Activated CD4-positive, alpha-beta T cell treated with anti-CD3 and anti-CD28 coated beads, Interleukin-2, amount 50 U/mL, for 4 hours (primary cell): ENCODE measurements at places on chromosomes 6 and 20.

DNA sequence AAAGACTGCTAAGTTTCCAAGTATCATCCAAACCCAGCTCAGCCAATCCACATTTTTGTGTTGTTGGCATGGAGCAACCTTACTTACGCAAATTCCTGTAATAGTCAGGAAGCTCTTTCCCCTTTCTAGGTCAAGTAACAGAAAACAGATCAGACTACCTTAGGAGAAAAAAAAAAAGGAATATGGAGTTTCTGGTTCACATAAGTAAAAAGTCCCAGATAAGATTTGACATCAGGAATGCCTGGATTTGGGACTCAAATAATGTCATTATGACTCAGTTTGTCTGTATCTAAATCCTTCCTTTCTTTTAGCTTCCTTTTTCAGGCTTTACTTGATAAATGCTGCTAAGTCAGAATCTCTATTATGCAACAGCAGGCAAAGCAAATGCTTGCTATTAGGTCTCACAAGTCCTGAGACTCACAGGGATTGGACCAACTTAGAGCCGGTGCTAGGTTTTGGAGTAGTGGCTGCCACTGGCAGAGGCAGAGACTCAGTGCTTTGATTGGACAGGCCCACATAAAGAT is 44.5 kb downstream of the NCOA7 start:
- DNase-seq = no peak

DNA sequence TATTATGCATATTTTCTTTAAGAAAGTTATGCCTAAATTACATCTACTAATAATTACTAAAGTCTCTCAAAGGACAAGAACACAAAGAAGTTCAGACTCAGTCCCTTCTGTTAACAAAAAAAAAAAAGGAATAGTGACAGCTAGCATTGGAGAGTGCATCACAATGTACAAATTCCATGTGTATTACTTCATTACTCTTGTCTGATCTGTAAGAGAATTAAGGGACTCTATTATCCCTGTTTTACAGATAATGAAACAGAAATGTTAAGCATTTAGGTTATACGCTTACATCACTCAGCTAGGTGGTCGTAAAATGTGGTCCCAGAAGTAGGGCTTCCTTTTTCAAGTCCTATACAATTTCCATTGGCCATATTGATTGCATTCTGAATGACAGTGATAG is 17.2 kb upstream of the VNN1 start:
- no peak for DNase-seq

DNA sequence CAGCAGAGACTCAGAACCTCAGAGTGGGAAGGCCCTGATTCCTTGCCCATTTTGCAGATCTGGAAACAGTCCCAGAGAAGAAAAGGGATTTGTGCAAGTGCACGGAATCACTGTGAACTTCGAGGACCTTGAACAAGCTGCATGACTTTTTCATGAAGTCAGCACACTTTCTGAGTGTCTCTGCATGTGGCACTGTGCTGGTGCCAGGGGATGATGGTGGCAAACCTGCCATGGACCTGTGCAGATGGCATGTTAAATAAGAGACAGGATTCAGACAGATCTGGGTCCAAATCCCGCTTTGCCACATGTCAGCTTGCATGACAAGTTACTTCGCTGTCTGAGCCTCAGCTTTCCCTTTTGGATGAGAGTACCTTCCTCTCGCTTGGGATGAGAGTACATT is 26.8 kb downstream of the ZNF831 start:
- no peak for DNase-seq

- DNase-seq = no peak
Measured at GRCh38 chr6:108222504-108222903, 38.3 kb downstream of the SNX3 start.
